ENCODE measurements at places on chromosomes 3 and 15.

- DNase-seq: no peak
Measured at GRCh38 chr3:27584874-27585273, 100.7 kb upstream of the SLC4A7 start.

DNA sequence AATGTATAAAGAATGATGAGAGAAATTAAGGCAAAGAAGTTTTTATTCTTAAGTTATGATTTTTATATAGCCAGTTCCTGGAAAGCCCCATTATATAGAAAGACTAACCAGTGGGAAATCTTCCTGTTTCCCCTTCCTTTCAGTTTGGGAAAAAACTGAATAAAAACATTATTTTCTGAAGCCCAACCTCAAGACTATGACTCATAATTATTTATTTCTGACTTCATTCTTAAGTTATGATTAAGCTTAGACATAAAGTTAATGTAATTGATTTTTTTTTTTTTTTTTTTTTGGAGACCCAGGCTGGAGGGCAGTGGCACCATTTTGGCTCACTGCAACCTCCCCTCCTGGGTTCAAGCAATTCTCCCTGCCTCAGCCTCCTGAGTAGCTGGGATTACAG lies 55.8 kb downstream of the TRPC1 start:
- no peak for DNase-seq

DNA sequence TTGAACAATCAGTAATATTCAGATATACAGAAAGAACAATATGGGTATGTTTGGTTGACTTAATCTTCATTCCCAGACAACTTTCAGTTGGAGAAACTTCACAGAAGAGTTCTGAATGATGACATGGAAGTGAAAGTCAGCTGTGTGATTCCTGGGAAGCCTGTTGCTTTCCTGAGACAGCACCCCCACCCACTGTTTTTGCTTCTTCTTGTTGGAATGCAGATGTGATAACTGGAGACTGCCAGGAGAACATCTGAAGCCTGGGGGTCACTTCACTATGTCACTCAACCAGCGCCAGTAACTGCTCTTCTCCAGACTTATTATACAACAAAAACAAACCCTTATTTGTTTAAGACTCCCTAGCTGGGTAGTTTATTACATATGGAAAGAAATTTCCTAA lies 599.4 kb downstream of the ZIC1 start:
- DNase-seq: no peak

- no peak for DNase-seq
Measured at GRCh38 chr3:125481786-125482185, 38.2 kb downstream of the SNX4 start.

- no peak for DNase-seq
Measured at GRCh38 chr3:34881026-34881425, 758.3 kb upstream of the ARPP21 start.

DNA sequence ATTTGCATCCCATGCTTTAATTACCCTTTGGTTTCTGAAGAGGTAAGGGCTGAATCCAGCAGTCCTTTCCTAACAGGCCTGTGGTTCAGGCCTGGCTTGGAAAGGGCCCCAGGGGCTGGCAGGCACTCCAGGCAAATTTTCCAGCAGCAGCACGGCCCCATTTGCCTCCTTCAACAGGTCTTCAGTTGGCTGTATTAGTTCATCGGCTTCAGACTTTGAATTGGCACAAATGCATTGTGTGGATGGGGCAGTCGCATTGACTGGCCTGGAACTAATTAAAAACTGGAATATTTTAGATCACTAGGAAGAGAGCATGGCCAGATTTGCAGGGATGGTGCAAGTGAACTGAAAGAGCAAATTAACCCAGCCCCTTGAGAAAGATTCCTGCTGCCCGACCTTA lies 207.8 kb upstream of the MCTP2 start:
- no peak for DNase-seq

GRCh38 chr15:66894986-66895780 lies 170.2 kb upstream of the SMAD3 start:
- no peak for DNase-seq

DNA sequence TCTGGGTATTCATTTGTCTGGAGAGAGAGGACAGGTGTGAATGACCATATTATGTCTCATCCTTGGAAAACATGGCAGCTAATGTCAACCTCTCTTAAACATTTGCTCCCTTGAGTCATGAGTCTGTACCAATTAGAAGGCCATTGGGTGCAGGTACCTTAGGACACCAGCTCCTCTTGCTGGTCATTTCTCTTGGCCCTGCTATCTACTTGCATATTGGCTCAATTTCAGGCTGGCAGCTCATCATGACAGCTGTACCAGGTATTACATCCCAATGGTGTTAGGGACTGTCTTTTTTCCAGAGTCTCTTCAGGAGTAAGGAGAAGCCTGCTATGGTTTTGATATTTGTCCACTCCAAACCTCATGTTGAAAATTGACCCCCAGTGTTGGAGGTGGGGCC lies 92.2 kb upstream of the ANKRD28 start:
- no peak for DNase-seq

- DNase-seq: peak; percentile 20
Measured at GRCh38 chr15:99909592-99910295, 176.5 kb upstream of the LYSMD4 start.

DNA sequence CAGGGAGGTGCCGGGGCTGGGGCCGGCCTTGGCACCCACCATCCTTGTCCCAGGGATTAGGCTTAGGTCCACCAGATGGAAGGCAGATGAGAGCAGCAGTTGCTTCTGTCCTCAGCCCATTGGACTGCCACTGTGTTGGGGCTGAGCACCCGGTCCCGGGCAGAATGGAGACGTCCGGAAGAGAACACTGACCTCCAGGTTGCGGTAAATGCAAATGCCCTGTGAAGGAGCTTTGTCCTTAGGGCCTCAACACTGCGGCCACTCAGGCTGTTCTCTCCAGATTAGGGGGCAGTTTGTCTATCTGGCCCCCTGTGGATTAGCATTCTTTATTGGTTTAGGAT lies at the start of gene SERINC4:
SERINC4 (minus strand) TSS at position 276 of the 341 bp plus-strand sequence; CDS start at position 42, 234 bp downstream.
- no peak for DNase-seq

Data from NT2/D1 (cell line).